Endothelial cell (in vitro differentiated cells): ENCODE measurements at places on chromosomes 12 and 14.
A peak's percentile ranks its signal among the peaks of the same experiment; 100 is the strongest.

- peak; percentile 73 for DNase-seq
These were observed 52.2 kb downstream of the ATF7IP start for GRCh38 chr12:14417715-14418114.

- no peak for DNase-seq
These were observed 27.9 kb downstream of the IRF2BPL start for GRCh38 chr14:77000340-77001270.

- DNase-seq: no peak
These were observed 46.7 kb upstream of the BTG1 start for GRCh38 chr12:92192360-92192759.

GRCh38 chr12:128055567-128055966 lies 211.4 kb upstream of the TMEM132C start:
- DNase-seq: no peak

DNA sequence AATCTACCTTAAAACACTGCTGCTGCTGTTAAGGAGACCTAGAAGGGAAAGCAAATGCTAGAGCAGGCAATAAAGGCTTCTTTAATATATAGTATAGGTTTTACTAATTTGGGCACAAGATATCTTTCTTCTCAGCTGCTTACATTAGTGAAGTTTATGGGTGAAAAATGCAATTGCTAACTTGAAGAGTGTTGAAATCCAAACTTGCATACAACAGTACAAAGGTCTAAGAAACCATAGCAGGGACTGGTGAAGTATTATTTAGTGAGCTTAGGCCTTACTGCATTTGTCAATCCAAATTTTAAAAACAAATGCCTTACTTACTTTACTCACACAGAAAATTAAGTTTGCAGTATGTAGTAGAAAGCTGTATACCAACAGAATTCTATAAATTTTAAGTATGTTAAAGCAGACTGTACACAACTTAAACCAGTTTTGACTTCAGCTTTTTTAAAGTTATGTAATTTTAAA lies 1.4 kb upstream of the AP4S1 start:
- no peak for DNase-seq

- DNase-seq: no peak
These were observed 20.4 kb downstream of the AKAP3 start for GRCh38 chr12:4628406-4628805.

DNA sequence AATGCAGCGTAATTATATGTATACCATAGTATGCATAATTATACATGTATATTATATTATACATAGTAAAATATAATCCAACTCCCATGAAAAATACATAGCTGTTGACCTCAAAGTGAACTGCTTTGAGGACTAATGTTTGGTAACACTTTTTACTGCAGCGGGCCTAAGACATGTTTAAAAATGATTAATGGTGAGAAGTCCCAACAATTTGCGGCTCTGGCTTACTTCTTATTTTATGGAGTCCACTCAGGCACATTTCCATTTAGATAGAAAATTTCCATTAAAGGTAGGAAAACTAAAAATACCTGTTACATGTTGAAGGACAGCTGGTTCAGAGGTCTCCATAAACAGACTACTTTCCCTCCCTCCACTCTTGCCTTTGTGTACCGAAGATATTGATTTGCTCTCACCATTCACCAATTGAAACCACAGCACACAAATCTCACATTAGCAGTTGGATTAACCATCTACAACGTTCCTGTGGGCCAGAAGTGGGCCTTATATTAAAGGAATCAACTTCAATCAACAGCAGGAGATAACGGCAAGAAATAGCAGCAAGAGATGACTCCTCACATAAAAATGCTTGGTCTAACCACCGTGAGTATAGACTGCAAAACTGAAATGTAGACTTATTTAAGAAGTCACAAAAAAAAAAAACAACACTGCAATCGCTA lies 14.1 kb upstream of the NT5DC3 start:
- DNase-seq: no peak

GRCh38 chr12:126268222-126268621 lies 1203.0 kb downstream of the AACS start:
- DNase-seq: no peak

DNA sequence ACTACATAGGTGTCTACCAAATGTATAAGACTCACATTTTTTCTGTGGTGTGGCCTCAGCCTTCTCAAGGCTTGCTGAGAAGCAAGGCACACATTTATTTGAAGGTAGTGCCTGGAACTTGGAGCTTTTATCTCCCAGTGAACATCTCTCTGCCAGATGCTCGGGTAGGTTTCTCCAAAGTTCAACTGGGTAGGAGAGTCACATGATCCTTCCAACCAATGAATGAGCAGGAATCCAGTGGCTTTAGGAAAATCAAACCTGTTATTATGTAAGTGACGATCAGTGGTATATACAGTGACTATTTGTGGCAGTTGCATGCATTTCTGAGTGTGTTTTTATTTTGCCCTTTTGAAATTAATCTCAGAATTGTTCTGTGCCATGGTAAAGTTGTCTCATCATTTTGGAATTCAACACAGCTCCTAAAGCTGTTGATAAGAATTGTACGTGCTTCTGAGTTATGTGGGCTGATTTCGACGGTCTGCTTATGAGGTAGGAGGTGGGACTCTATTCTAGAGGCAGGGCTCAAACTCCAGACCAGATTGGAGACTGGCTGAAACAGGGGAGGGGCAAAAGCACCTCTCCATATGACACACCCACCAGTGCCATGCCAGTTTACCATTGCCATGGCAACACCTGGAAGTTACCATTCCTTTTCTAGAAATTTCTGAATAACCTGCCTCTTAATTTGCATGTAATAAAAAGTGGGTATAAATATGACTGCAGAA lies 57.6 kb downstream of the EID3 start:
- no peak for DNase-seq

DNA sequence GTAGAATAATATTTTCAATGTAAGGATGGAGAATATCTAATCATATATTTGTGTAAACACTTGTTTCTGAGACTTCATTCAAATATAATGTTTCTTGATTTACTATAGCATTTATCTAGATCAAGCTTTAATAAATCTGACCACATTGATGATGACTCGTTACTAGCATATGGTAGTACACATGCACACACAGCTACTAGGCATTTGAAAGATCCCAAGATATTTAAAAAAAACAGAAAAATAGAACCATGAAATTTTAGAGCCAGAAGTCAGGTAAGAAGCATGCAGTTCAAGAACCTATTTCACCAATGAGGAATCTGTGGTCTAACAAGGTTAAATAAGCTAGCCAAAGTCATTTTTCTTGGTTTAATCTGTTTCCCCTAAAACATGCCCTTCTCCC lies 32.0 kb downstream of the DCP1B start:
- DNase-seq: no peak

DNA sequence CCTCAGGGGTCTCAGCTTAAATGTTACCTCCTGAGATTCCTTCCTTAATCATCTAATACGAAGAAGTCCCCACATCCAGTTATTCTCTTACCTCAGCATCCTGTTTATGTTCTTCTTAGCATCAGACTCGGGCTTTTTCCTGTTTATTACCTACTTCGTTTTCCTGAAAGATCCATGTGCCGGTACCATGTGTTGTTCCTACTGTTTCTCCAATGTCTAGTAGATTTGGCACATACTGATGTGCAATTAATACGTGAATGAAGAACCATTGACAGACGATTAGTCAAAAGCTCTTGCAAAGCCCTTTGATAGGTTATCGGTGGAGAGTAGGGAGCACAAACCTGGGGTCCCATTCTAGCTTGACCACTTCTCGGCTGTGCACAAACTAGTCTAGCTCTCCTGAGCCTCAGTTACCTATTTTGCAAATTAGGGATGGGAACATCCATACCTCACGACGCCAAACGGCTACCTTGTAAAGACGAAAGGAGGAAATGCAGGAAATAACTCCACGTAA lies 735 bp upstream of the MAPKAPK5 start:
- DNase-seq: no peak

GRCh38 chr14:51627313-51627712 lies 24.4 kb upstream of the FRMD6 start:
- no peak for DNase-seq

DNA sequence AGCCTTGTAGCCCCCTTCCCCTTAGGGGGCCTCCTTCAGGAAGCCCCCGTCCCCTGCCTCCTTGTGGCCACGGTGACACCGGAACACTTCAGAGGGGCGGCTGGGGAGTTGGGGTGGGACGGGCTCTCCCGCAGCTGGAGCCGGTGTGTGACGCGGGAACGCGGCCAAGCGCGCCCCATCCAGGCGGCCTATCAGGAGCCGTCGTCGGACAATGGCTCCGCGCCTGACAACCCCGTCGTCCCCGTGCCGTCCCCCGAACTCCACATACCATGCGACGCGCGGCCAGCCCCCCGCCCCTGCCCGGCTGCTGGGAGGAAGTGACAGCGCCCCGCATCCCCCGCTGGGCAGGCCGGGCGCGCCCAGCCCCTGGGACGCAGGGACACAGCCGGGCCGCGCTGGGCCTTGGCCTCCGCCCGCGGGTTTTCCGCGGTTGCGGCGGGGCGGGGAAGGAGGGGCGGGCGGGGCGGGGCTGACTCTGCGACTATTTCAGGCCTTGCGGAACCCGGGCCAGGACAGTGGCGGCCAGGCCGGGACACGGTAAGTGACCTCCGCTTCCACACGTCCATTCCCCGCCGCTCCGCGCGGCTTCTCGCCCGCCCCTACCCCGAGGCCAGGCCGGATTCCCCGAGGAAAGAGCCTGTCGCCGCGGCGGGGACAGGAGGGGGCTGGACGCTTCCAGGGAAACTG lies at the start of gene TNFAIP2:
TNFAIP2 (plus strand) TSS at position 515 of the 687 bp plus-strand sequence. CDS start 2,997 bp downstream, outside the sequence.
- peak; percentile 58 for DNase-seq

GRCh38 chr14:50231475-50232275 lies at the start of gene SOS2:
Gene SOS2, minus strand, starts transcription at chr14:50231578. Its CDS starts 295 bp downstream, at chr14:50231283.
- DNase-seq: peak; percentile 84

DNA sequence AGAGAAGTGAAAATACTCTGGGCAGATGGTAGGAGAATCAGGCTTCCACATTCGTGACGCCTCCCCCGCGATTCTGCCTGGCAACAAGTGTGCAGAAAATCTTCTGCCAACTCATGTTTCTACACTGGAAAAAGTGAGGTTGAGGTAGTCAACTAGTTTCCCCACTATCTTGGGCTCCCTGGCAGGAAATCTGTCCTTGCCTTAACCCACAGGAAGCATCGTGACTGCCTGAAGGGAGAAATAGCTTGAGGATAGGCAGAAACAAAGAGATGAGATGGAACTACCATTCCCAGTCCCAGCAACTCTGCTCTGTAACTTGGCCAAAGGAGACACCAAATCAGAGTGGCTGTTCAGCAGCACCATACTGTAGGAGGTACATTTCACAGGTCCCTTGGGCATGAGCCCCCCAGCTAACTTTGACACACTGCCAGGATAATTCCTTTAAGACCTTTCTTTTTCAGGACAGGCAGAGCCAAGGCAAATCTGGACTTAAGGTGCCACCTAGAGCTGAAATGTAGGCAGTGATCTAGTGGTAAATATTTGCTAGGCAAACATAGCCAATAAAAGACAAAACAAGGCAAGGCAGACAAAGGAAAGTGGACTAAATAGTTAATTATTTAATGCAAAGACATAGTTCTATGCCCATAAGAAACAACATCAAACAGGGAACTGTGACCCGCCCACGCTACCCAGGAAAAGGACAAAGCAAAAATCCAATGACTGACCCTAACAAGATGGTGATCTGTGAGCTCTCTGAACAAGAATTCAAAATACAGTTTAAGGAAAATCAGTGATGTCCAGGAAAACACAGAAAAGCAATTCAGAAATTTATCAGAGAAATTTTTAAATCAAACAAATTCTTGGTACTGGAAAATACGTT lies 205.1 kb downstream of the PTPRO start:
- DNase-seq: no peak

- no peak for DNase-seq
These were observed 151.6 kb upstream of the SYT1 start for GRCh38 chr12:78712834-78713481.

GRCh38 chr14:51884086-51884927 lies 23.9 kb downstream of the GNG2 start:
- no peak for DNase-seq

- DNase-seq: no peak
These were observed 230.8 kb downstream of the DPF3 start for GRCh38 chr14:72663076-72663487.

- no peak for DNase-seq
These were observed 318.5 kb downstream of the KCNC2 start for GRCh38 chr12:74891083-74891668.

DNA sequence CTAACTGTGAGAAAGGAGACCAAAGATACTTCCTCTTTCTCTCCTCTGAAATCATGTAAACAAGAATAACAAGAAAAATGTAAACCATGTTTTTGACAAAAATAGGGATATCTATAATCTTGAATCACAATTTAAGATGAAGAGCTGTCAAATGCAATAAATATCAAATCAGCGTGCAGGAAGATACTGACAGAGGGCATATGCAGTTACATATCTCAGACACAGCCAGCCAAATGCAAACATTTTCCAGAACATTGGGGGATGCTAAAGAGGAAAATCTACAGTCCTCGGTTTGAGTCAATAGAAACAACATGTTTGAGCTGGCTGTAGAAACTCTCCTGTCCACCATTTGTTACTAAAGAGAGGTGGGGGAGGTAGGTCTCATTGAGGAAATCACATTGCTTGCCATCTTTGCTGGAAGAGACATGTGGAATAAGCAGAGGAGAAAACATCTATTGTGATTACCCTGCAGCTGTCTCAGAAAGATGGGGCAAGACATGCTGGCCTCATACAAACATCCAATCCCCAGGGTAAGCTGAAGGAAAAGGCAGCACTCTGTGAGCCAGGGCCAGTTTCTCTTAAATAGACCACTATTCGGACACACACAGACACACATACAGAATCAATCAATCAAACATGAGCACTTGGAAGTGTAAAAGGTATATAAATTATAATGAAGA lies 43.5 kb downstream of the CNTN1 start:
- no peak for DNase-seq

DNA sequence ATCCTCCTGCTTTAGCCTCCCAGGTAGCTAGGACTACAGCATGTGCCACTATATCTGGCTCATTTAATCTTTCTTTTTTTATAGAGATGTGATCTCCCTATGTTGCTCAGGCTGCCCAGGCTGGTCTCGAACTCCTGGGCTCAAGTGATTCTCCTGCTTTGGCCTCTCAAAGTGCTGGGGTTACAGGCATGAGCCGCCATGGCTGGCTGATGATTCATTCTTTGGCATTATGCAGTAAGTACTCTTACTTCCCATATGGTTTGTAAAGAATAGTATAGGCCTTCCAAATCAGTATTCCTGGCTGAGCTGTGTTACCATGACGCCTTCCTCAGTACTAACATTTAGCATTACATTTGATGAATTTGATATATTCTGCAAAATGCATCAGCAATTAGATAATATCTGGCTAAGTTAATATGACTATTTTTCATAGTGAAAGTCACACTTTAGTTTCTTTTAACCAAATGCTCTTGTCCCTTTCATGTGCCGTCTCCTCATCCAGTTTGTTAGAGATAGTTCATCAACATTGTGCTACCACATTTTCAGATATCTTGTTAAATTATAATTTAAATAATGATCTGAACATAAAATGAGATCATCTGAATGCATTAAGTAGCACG lies 3.2 kb upstream of the MIA2 start:
- no peak for DNase-seq

- DNase-seq: peak; percentile 85
These were observed at the start of gene P2RX4 for GRCh38 chr12:121209624-121210572. Gene P2RX4, plus strand, starts transcription at chr12:121210129. Its CDS starts 36 bp downstream, at chr12:121210165.

- DNase-seq: peak; percentile 2
These were observed 380.8 kb downstream of the ALG10 start for GRCh38 chr12:34402899-34403705.
